ENCODE measurements at places on chromosomes 6 and 20.

DNA sequence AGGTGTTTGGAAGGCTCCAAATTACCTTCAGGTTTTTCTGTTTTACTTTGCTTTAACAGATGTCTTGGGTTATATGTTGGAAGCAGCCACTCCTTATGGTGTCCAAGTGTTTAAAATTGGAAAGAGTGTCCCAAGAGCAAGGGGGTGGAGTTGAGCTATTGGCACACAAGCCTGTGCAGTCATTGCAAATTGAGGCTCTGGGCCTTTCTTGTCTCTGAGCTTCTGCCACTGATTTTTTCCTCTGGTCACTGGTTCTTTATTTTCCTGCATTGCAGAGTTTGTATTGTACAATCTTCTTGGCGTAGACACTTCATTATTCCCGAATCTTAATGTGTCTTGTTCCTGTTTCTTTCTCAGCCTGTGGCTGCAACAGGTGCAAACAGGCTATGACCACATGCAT is 598.8 kb downstream of the RNF144B start:
- no peak for DNase-seq

DNA sequence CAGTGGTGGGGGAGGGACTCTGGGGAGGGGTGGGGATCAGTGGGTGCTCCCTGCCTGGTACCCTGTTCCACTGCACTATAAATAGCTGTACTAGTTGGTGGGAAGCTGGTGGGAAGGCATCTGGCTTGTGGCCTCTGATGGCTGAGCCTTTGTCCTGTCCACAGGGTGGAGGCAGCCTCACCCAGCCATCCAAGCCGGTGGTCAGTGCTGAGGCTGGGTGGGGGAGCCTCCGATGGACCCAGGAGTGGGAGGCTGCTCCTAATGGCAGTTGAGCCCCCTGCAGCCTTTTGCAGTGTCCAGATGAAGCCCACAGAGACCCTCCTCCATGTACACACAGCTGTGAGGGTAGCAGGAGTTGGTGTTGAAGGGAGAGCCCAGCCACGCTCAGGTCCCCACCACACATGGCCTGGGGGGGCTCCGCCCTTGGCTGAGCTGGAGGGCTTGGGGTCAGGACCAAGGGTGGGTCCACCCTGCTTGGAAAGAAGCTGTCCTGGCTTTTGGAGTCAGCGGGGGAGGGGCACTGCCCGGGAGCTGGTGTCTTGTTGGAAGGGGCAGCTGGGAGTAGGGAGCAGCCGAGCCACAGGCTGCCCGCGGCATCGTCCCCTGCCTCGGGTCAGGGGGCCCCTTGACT is 2.5 kb downstream of the PPDPF start:
- DNase-seq: no peak

GRCh38 chr6:53199156-53199555 is 50.5 kb upstream of the GCM1 start:
- DNase-seq: no peak

GRCh38 chr20:43209831-43210230 is 20.1 kb upstream of the PTPRT start:
- DNase-seq: no peak

- DNase-seq: peak; percentile 95
Observed at GRCh38 chr20:51456511-51457509, 85.7 kb downstream of the NFATC2 start.

DNA sequence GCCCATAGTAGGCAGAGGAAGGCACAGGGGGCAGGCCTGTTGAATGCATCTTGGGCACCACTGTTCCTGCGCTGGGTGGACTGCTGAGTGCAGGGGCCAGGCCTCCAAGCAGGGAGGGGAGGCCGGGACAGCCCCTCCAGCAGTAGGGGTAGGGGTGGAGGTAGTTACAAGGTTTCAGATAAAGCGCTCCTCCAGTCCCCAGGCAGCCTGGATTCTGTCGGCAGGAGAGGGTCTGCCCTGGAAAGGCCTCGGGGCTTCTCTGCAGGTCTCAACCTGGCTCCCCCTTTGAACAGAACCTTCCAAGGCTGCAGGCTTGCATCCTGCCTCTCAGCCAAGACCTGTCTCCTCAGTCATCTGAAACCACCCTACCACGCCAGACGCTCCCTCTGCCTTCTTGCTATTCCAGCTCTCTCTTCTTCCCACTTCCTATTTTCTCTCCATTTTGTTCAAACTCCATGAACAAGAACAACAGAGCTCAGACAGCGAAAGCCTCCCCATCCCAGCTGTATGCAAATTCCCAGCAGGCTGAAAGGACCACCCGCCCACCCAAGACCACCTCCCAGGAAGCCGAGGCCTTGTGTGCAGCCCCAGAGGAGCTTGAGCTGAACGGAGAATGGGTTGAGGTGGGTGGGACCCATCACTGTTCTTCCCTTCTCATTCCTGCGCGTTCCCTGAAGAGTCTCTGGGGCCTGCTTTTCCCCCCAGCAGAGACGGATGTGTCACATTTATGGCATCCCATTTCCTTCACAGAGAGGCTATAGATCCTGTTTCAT is 1.4 kb downstream of the MLN start:
- DNase-seq: no peak

DNA sequence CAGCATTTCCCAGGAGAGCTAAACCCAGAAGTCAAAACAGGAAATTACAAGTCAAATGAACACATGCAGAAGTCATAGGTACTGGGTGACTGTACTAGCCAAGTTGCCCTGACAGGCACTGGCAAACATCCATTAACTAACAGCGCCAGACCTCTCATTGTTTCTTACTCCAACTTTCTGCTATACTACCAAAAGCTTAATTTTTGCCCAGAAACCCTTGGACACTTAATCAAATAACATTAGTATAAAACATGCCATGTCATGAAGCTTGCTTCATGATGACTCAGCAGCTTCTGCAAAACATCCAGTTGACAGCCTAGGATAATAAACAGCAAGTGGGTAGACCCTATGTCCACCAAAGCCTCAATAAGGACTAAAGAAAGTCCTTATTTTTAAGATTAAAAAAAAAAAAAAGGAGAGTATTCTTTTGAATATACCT is 3.5 kb downstream of the NUP153 start:
- DNase-seq: peak; percentile 82

DNA sequence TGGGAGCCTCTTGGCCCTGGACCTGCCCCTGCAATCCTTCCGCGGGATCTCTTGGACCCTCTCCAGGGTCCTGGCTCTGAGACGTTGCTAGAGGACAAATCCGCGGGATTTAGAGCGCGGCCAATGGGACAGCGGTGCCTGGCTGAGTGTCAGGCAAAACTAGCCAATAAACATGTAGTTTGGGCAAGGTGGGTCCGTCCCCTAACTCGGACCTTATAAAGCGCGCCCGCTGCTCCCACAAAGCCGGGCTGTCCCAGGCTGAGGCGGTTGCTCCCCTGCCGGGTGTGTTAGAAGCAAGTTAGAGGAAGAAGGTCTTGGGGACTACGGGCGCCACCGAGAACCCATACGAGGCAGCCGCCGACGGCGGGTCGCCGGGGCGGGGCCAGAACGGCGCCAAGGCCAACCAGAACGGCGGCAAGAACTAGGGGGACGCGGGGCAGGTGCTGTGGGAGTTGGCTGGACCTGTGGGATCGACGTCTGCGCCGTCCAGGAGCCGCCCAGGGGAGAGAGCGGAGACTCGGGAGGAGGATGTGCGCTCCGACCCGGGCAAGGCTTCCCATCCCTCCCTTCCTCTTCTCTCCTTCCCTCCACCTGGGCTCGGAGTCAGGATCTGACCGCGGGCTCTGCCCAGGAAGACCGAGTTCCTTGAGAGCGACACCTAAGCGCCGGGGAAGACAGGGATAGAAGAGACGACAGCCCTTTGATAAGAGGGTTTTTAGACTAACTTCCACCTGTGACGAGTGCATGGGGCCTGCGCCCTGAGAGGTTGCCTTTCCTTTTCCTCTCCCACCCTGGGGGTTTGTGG is 6.5 kb upstream of the TMEM14A start:
- DNase-seq: peak; percentile 96

- no peak for DNase-seq
Observed at GRCh38 chr6:90460051-90460450, 126.8 kb downstream of the MAP3K7 start.

- DNase-seq: peak; percentile 33
Observed at GRCh38 chr6:69825904-69826303, 29.1 kb upstream of the LMBRD1 start.

DNA sequence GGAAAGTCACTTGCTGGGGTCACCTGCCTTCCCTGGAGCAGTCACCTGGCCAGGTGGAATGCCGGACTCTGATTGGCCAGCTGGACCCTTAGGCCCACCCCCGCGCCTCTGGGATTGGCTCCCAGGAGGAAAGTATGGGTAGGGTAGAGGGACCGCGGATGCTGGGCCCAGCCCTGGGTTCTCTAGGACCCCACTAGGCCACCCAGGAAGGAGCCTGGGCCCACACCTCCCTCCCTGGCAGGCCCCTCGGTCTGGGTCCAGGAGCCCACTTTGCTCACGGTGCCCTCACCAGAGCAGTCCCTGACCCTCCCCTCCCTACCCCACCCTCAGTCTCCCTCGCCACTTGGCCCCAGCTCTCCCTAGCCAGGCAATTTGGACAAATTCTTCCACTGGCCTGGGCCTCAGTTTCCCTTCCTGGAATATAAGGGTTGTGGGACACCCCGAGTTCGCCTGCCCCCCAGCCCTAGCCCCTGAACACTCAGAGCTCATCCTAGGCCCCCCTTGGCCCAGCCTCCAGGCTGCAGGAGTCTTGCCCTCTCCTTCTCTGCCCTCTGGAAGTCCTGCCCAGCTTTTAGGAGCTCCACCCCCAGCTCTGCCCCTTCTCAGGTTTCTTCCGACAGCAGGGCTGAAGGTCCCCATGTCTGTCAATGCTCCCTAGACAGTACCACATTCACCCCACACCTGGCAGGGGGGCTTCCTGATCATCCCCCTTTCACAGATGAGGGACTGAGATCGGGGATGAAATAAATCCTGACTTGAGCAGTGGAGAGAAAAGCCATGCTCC is 299.6 kb downstream of the TAF4 start:
- DNase-seq: no peak

DNA sequence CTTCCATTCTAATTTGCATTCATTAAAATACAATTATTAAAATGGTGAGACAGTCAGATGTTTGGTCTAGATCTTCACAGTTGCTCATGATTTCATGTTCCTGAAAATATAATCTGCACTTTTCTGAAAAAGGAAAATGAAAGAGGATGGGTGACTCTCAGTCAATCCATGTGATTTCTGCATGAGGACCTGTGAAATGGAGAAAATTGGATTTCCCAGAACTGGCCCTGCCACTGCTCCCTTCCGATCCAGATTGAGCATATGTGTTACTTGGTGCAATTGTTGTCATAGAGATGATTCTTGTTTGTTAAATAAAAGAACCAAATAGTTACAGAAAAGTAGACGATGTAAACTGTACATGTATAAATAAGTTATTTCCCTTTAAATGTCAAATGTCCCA is 37.4 kb downstream of the HAO1 start:
- DNase-seq: no peak

GRCh38 chr6:168311410-168312124 is 8.0 kb downstream of the DACT2 start:
- no peak for DNase-seq

DNA sequence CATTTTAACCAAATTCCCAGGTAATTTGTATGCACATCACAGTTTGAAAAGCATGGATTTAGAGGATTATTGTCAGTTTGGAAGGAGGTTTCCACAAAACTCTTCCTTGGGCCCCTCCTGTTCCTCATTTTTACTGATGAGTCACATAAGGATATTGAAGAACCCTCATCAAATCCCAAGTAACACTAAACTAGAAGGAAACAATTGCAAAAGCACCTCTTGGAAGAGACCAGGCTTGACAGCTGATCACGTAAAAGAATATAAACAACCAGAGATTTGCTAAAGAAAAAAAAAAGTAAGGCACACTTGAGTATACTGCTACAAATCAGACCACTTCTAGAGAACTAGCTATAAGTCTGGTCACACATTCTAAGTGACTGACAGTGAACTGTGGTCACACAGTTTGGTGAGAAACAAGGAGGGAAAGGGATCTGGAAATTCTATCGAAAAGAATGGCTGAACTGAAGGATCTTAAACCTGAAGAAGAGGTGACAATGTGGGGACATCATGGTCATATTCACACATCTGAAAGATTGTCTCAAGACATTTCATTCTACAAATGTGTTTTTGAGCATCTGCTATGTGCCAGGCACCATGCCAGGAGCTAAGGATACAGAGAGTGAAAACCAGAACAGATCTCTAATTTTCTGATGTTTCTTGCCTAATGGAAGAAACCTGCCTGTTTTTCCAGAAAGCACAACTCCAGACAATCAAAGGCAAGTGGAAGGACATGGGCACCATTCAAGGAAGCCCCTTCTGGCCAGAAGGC is 24.1 kb downstream of the ZHX3 start:
- DNase-seq: peak; percentile 78

GRCh38 chr6:35054106-35054742 is 86.9 kb downstream of the TCP11 start:
- peak; percentile 55 for DNase-seq

- no peak for DNase-seq
Observed at GRCh38 chr20:52204136-52204535, 12.6 kb upstream of the ZFP64 start.

GRCh38 chr20:4982281-4982680 is 19.0 kb downstream of the SLC23A2 start:
- no peak for DNase-seq

DNA sequence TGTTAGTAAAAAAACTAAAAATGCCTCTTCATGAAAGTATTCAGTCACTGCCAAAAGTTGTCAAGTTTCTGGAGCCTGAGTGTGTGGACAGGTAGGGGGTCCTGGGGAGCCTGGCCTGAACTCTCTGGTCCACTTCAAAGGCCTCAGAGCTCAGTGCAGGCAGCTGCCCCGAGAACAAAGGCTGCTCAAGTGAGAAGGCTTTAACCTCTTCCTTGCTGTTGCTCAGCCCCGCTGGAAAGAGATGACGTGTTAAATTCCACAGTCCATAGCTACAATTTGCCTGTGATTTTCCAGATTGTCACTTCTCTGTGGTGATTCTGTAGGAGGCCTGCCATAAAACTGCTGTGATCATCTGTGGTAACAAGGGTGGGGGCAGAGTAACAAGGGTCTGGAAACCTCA is 96.9 kb downstream of the FAM120B start:
- peak; percentile 70 for DNase-seq

DNA sequence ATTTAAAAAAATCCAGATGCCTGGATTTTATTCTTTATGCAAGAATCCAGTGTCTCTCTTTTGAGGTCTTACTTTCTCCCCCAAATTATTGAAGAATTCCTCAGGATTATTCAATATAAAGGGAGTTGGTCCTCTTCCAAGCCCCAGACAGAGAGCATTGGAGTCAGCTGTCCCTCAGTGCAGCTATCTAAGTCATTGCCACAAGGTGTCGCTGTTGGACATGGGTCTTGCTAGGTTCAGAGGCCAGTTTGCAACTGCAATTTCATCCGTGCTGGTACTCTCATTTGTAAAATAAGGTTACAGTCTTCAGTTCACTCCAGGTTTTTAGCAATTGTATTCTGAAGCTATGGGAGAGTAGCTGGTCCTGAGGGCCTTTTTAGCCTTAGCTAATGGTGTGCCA is 27.8 kb downstream of the CCN2 start:
- DNase-seq: peak; percentile 57

- no peak for DNase-seq
Observed at GRCh38 chr6:50635429-50635828, 77.9 kb upstream of the TFAP2D start.

- DNase-seq: no peak
Observed at GRCh38 chr6:165961233-165961632, 206.4 kb downstream of the TBXT start.

Measured in IMR-90 (cell line).